ENCODE measurements at places on chromosomes 1 and 21. TPM values are rescaled to one million over a fixed set of nuclear protein-coding genes. Genes with fewer than 3 reads are reported as not detected.

Gene TMOD4
- total RNA-seq: not detected

Gene GSTM1
- total RNA-seq: not detected

Gene LORICRIN
- total RNA-seq: not detected

Gene OTUD7B
- total RNA-seq: 38.8 TPM

- no peak for DNase-seq
Observed at GRCh38 chr1:11365744-11366387, 92.9 kb downstream of the UBIAD1 start.

DNA sequence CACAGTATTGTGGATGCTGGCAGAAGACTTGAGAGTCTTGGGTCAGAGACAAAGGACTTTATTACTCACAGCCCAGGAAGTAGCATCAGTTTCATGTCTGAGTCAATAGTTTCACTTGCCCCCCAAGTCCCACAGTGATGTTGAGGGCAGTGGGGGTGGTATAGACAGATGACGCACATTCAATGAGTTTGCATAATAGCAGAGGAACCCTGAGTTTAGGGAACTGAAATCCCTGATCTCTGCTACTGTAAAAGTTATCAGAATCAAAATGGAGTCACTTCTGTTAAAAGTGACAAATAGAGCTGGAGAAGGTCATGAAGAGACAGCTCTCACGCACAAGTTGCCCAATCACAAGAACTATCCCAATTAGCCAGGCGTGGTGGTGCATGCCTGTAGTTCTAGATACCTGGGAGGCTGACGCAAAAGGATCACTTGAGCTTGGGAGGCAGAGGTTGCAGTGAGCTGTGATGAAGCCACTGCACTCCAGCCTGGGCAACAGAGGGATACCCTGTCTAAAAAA, 11.5 kb upstream of the HCRTR1 start:
- DNase-seq: peak; percentile 16

DNA sequence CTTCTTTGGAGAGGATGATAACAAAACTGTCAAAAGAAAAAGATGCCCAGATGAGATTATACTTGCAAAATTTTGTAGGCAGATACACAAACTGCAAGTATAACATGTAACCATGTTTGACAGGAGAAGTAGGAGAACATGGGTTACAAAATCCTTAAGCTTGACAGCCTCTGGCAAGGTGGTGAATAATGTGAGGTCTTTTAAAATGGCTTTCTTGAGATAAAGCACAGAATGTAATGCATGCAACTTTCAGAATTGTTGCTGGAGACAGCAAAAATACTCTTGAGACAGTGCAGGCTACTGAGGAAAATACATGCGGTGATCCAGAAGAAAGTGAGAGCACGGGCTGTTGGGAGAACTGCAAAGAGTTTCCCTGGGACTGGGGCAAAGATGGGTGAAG, 24.7 kb downstream of the DNAJC6 start:
- DNase-seq: no peak

GRCh38 chr21:33205476-33205875, 24.3 kb upstream of the IFNAR2 start:
- no peak for DNase-seq

- DNase-seq: no peak
Observed at GRCh38 chr1:86491171-86491950, 22.6 kb downstream of the CLCA1 start.

GRCh38 chr1:182087719-182088350, 26.3 kb upstream of the ZNF648 start:
- no peak for DNase-seq

DNA sequence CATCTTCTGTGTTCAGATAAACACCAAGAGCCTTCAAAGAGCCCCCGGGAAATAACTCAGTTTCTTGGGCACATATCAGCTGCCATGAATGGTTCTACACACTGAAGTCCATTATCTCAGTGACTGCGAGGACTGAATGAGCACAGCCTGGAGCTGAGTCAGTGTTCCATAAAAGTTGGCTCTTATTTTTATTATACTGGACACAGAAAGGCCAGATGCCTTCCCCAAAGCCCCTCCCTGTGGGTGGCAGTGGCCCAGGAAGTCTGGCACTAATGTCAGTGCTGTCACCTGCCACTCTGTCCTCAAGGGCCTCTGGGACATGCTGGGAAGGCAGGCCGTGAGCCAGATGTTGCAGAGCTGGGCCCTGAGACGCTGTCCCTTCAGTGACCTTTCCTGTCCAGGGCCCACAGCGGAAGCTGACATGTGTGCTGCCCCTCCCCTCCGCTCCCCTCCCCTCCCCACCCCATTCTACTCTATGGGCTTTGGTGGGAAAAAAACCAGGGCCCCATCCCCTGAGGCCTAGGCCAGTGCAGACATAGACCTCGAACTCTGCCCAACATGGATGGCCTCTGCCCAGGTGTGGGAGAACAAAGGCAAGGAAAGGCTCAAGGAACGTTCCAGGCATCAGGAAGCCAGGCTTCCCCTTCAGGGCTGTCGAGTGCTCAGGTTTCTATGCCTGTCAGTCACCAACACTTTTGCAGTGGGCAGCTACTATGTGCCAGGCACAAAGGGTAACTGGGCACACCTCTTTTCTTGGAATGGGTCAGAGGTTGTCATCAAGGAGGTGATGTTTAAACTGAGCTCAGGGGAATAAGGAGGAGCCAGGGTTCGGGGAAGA, 22.4 kb upstream of the NPPB start:
- no peak for DNase-seq

DNA sequence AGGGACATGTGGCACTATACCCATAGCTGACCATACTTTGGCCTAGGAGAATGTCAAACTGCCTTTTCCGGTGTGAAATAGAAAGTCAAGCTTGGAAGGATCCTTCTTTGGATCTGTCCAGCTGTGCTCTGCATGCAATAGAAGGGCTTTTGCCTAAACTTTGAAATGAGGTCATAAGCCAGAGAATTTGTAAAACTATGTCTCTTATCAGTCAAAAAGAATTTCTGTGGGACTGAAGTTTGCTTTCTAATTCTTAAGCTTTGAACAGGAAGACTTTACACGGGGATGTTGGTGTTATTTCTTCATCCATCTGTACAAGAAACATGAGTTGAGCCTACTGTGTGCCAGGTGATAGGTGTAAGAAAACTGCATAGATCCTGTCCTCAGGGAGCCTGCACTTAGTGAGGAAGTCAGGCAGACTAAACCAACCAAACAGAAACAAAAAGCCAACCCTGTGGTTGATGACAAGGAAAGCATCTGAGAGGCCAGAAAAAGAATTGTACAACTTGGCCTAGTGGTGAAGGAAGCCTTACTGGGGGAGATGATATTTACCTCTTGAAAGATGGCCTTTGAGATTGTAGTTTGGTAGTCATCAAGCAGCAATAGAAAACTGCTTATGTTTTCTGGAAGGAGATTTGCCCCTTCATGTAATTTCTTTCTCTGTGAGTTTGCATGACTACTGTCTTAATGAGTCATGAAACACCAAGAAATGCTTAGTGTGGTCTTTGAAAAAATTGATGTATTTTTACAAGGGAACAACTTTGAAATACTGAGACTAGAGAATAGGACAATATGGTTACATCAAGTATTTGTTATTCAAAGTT, 24.8 kb downstream of the TGFB2 start:
- no peak for DNase-seq

GRCh38 chr1:111841189-111841588, 85.5 kb downstream of the DDX20 start:
- no peak for DNase-seq

GRCh38 chr1:39683591-39684312, 7.5 kb downstream of the HPCAL4 start:
- DNase-seq: peak; percentile 54
